ENCODE measurements at places on chromosomes 4 and X.

DNA sequence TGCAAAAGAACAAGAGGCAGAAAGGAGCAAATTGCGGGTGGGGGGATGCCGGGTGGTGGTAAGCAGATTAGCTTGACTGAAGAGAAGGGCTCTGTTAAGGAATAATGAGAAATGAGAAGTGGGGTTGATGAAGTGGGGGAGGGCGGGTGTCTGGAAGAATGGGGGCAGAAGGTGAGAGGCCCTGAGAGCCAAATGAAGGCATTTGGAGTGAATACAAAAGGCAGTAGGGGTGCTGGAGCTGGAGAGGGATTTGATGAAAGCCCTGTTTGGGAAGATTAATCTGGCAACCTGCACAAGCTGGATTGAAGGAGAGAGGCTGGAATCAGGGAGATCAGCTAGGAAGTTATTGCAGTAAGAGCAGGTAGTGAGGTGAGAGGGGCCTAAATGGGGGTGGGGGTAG lies 82.1 kb downstream of the GUCY2F start:
- no peak for DNase-seq

- no peak for DNase-seq
These were observed 63.5 kb upstream of the WDR17 start for GRCh38 chr4:176002007-176002613.

GRCh38 chrX:127025013-127025412 lies 205.5 kb downstream of the PRR32 start:
- DNase-seq = no peak

DNA sequence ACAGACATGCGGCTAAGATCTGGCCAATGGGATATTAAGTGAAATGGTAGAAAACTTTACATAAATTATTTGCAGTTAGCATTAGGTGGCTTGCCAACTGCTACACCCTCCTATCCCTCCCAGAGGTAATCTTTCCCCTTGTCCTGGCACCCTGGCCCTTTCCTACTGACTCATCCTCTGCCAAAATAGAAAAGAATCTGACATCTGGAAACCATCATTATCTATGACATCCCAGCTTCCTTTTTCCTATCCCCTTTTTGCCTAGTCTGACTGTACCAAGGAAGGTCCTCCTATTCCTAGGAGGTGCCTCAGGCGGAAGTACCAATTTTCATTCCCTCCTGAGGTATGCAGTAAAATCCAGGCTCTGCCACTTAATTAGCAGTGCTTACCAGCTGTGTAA lies 163.6 kb upstream of the KLF3 start:
- no peak for DNase-seq

DNA sequence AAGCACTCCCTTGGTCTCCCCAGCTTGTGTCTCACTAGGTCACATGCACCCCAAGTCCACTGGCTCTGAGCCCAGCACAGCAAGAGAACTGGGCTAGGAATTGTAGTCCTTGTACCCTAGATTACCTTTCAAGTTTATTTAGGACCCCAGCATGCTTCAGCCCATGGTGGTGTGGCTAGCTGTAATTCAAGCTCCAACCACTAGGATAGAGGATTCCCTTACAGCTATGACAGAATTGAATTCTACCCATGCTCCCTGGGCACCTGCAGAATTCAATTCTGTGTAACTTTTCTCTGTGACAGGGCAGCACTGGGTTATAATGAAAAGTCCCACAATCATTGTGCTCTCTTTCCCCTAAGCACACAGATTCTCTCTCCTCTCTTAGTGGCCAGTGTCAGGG lies 253.8 kb upstream of the DMD start:
- DNase-seq = no peak

GRCh38 chr4:14994242-14994641 lies 8.0 kb upstream of the CPEB2 start:
- DNase-seq = no peak

DNA sequence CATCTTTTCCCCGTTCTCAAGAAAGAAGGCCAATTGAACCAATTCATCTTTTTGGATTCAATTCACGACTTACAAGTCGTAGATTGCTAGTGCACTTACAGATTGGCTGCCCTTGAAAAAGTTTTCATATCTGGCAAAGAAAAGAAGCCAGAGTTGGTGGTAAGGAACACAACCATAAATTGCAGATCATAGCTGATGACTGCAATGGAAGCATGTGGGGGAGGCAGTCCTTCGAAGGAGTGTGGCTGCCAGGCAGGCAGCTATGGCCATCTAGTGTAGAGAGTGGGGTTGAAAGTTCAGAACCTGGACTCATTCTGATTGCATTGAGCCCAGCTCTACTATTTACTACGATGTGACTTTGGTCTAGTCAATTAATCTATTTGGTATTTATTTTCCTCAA lies 4.5 kb downstream of the GPM6A start:
- no peak for DNase-seq

DNA sequence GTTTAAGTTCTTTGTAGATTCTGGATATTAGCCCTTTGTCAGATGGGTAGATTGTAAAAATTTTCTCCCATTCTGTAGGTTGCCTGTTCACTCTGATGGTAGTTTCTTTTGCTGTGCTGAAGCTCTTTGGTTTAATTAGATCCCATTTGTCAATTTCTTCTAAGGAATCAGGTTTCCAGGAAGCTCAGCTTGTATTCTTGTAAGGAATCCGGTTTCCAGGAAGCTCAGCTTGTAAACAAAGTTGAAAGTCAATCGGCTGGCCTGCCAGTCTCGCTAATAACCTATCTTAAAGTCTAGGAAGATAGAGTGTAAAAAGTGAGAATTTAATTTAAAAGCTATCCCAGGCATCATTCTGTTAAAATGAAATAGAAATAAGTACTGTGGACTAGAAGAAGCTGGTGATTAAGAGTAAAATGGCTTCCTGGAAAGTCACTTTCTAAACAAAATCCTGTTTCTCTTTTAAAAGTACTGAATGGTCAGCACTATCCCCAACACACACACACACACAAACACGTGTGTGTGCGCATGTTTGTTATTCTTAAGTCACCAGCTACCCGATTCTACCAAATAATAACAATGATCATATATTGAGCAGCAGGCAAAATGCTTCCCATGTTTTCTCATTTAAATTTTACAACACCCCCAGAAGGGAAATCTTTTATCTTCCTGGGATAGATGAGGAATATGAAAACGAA lies 171.7 kb downstream of the PAPSS1 start:
- DNase-seq = no peak

DNA sequence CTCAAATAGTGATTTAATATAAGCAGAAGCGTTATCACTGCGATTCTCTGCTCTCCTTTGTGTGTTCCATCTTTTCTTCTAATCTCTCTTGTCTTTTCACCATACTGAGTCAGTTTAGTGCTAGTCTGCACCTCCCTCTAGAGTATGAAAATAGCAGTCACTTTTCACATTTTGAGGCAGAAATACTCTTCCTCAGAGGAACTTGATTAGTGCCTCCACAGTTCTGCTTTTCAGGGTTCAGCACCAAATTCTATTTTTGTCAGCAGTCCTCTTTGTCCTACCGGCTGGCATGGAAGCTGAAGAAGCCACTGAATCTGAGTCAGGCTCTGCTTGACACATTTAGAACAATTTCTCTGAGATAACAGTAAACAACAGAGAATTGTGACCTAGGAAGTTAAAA lies 49.7 kb upstream of the ANKRD17 start:
- DNase-seq = no peak

DNA sequence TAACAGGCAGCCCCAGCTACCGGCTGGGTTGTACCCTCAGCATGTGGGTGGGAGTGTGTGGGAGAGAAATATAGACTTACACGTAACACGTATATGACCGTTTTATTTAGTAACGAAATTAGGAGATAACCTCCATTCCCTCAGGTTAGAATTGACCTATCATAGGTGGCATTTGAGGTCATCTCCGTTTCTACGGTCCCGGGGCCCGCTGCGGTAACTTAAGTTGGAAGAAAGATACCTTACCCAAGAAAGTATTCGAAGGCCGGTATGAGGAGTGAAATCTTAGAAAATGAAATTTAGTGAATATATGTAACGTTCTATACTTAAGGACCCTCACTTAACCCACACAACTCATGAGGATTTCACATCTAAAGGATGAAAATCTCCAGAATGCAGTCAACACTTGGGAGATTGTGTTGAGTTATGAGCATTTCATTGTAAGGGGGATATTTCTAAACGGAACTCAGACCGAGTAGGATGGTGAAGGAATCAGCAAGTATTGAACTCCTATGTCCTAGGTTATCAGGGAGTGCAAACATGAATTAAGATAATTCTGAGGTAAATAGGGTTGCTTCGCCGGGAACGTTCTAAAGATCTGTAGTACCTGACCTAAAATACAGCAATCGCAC lies 891 bp downstream of the CISD2 start:
- DNase-seq = no peak

DNA sequence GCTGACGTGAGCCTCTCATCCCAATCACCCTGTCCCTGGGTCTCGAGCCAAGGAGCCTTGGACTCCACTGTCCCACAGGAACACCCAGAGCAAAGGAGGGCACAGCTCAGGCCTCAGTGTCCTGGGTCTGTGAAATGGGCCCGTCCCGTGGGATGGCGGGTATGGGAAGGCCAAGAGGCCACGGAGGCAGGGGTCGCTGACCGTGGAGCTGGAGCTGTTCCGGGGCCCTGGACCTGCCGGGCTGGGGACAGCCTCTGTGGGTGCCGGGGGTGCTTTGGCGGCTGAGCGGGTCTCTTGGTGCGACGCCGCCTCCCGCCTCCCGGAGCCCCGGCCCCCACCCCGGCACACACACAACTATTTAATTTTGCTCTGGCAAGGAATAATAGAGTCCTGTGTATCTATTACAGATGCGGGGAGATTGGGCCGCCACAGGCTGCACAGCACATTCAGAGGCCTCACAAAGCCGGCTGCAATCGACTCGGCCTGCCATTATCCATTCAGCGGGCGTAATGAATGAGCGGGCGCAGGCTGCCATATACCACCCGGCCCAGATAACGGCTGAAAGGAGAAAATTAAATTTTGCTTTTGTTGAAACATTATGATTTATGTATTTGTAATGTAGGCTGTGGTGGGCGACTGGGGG lies 83.9 kb upstream of the NKX1-1 start:
- DNase-seq = no peak

GRCh38 chrX:38898261-38898660 lies 97.0 kb downstream of the MID1IP1 start:
- no peak for DNase-seq

DNA sequence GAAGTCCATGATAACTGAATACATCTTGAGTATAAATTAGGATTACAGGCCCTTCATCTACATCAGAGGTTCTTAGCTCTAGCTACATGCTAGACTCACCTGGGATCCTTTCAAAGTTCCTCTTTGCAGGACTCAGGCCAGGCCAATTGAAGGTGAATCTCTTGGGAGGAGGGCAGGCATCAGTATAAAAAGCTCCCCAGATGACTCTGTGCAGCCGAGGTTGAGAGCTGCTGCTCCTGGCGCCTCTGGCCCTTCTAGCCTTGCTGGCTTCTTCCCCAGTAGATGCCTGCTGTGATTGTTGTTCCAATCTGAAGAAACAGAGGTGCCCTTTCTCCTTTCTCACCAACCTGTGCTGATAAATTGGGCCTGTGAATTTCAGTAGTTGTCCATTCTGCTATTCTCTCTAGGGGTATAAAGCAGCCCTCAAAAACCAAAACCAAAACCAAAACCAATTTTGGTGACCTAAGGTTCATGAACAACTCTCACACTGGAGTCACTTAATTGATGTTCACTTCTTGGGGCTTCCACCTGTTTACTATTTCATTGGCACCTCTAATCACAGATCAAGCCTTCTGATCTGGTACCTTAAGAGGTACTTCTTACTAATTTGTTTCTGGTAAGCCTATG lies 78.7 kb downstream of the SUPT20HL2 start:
- no peak for DNase-seq

- no peak for DNase-seq
These were observed 131.3 kb downstream of the PJA1 start for GRCh38 chrX:69033936-69034335.

DNA sequence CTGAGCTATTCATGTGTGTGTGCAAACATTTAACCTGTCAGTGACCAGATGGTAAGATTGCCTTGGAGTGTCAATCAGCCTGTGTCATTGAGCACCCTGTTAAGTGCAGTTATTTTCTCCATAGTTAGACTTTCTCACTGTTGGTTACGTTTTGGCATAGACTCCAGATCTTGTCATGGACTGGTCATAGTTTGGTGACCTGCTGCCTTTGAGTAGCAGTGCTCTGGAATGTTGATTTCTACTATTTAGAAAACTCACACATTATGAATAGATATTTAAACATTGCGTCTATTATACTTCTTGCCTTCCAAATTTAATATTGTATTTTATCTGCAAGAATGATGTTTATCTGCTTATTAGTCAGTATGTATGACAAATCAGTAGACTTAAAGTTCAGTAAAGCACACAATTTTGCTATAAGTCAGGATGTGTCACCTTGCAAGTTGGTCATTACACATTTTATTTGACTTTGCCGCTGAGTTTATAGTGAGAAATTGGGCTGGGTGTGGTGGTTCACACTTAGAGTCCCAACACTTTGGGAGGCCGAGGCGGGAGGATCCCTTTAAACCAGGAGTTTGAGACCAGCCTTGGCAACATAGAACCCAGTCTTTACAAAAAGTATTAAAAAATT lies 42.4 kb downstream of the KIAA0232 start:
- DNase-seq = no peak

DNA sequence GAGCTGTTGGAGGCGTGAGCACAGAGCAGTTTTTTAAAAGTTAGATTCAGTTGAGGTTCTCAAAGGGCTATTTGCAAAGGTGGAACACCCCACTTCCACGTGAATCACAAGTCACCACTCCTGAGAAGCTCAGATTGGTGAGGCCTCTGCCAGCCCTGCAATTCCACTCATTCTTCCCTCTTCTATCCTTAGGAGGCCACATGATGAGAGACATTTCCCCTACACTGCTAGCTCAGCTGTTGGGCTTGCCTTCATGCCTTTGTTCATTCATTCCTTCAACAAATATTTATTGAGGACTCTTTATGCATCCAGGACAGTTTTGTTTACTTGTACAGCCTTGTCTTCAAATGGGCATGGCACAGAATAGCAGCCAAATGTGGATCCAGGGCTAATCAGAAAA lies 3.7 kb downstream of the SRPX2 start:
- DNase-seq = no peak

GRCh38 chr4:51825341-51825740 lies 17.6 kb upstream of the DCUN1D4 start:
- no peak for DNase-seq

DNA sequence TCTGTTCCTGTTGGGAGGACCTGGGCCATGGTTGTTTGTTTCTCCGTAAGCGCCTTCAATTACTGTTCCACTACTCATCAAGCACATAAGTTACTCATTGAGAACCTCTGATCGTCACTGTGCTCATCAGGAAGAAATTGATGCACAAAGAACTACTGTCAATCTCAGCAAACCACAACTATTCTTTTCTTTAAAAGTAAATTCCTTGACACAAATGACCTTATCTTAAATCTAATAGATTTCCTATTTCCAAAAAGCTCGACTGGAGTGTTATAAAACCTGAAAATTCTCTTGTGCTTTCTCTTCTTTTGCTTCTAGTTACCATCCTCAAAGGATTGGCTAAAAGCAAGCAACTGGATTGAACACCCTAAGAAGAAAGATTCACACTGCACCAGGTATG lies at the start of gene MUC7:
MUC7 (plus strand) TSS at position 301 of the 400 bp plus-strand sequence. CDS start 1,825 bp downstream, outside the sequence.
- no peak for DNase-seq

GRCh38 chrX:132657876-132658275 lies 169.0 kb upstream of the MBNL3 start:
- DNase-seq = no peak

GRCh38 chrX:70960730-70961129 lies 29.8 kb upstream of the SLC7A3 start:
- DNase-seq = no peak

GRCh38 chr4:108465886-108466500 lies 154.4 kb upstream of the RPL34 start:
- no peak for DNase-seq

Measured in left ventricle myocardium inferior (tissue), 1 donor.